ENCODE measurements at places on chromosomes 13 and 19.

DNA sequence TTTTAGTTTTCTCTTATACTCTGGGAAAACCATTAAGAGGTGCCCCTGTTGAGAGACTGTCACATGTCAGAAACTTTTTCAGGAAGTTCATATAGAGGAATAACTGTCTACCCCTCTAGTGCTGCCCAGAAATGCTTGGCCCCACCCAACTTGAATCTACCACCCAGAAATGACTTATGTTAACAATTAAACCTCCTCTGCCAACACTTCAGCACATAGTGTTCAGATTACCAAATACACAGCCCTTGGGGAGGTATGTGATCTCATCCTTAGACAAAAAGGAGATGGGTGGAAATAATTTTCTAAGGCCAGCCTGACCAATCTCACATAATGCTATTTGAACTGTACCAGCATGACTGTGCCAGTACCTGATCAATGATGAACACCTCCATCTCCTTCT lies 35.6 kb downstream of the CCDC169 start:
- no peak for DNase-seq

DNA sequence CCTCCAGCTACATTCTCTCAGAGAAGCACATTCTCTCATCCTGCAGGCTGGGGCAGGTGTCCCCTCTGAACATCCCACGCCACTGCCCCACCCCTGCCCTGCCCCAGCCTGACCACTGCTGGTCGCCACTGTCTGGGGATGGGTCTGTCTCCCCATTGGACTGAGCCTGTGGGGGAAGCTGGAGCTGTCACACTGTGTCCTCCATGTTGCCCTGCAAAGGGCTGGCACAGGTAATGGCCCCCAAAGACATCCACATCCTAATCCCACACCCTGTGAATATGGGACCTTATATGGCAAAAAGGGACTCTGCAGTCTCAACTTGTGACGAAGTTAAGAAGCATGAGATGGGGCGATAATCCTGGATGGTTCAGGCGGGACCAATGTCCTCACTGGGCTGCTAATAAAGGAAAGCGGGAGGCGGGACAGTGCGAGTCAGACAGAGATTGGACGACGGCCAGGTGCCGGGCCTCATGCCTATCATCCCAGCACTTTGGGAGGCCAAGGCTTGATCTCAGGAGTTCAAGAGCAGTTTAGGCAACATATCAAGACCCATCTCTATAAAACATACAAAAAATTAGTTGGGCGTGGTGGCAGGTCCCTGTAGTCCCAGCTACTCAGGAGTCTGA lies 9.1 kb downstream of the AP2S1 start:
- DNase-seq = no peak

- DNase-seq = peak; percentile 13
These were observed 237.6 kb upstream of the IRS2 start for GRCh38 chr13:110023729-110024644.

- DNase-seq = no peak
These were observed 9.1 kb upstream of the ERVK3-1 start for GRCh38 chr19:58296104-58296503.

DNA sequence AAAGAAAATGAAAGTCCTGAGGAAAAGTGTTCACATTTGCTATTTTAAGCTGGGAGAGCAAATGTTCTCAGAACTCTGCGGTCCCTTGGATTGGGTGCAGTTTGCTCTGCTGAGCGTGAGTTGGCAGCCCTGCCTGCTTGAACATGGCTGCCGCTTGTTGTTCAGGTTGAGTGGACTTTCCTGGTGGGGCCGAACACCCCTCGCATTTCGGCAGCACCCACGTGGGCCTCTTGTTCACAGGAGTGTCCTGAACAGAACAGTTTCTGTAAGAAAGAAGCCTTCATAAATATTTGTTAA lies 10.8 kb upstream of the RNF113B start:
- no peak for DNase-seq

- DNase-seq = no peak
These were observed 467 bp upstream of the CLN5 start for GRCh38 chr13:76991432-76991795.

- no peak for DNase-seq
These were observed 15.2 kb downstream of the BCAT2 start for GRCh38 chr19:48795685-48796070.

DNA sequence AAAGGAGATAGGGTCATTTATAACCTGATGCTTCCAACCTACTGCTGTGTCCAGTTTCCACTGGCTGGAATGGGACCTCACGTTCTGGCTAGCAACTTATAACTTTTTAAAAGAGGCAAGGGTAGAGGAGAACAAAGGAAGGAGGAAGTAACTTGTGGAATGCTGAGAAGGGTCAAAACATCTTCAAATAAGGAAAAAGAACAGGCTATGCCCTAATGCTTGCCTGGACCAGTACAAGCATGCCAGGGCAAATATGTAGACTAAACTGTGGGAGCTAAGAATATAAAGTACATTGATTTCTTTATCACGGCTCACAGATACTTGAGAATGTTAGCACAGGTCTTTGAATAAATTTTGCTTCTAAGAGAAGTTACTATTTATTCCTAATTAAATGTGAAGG lies 1.5 kb upstream of the ZNF561 start:
- DNase-seq = no peak

DNA sequence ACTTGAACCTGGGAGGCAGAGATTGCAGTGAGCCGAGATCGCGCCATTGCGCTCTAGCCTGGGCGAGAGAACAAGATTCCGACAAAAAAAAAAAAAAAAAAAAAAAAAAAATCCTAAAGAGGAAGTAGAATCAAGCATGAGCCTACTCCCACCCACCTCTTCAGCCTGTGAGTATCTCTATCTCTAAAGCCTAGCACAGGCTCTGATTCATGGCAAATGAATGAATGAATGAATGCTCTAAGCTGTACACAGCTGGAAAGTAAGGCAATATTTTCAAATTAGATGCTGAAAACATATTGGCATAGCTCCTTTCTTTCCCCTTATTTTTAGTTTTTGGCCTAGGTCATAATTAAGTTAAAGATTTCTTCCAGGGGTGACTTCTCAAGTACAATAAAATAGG lies 35.7 kb upstream of the FAM216B start:
- DNase-seq = no peak

- DNase-seq = no peak
These were observed 374.3 kb downstream of the FOXO1 start for GRCh38 chr13:40292108-40292507.

DNA sequence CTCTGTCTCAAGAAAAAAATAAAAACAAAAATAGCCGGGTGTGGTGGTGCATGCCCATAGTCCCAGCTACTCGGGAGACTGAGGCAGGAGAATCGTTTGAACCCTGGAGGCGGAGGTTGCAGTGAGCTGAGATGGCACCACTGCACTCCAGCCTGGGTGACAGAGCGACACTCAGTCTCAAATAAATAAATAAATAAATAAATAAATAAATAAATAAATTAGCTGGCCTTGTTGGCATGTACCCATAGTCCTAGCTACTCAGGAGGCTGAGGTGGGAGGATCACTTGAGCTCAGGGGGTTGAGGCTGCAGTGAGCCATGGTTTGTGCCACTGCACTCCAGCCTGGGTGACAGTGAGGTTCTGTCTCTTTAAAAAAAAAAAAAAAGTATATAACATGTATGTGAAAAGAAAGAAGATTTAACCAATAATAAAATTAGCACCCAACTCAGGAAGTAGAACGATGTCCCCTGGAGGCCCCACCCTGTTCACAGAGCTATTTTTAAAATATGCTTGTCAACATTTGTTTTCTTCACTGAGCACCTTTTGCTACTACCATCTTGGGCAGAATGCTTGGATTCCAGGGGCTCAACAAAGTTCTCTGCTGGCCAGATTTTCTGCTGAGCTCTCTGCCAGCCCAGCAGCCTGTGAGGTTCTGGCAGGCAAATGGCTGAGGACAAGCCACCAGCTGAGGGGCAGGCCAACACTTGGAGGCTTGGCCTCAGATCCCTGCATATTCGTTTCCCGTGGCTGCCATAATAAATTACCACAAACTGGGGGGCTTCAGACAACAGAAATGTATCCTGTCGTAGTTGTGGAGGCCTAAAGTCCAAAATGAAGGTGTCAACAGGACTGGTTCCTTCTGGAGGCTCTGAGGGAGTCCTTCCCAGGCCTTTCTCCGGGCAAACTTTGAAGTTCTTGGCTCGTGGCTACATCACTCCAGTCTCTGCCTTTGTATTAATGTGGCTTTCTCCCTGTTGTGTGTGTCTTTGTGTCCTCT lies 5.2 kb downstream of the SLC25A42 start:
- DNase-seq = no peak

DNA sequence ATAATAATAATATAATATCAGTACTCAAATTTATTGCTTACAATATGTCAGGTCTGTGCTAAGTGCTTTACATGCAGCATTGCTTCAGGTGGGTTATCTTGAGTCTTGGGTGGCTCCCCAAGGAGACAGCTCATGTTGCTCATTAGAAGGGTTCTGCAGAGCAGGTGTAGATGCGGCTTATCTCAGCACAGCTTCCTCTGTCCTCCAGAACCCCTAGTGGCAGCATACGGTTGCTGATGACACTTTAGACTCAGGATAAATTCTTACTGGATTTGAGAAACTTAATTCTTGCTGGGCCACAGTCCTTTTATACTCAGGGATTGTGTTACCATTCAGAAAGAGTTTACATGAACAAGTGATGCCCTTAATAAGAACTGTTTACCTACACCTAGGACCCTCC lies 8.9 kb downstream of the COG3 start:
- DNase-seq = no peak

GRCh38 chr13:114318624-114319023 lies 4.3 kb downstream of the CHAMP1 start:
- no peak for DNase-seq

GRCh38 chr13:59274958-59275727 lies 888.6 kb downstream of the DIAPH3 start:
- DNase-seq = no peak

DNA sequence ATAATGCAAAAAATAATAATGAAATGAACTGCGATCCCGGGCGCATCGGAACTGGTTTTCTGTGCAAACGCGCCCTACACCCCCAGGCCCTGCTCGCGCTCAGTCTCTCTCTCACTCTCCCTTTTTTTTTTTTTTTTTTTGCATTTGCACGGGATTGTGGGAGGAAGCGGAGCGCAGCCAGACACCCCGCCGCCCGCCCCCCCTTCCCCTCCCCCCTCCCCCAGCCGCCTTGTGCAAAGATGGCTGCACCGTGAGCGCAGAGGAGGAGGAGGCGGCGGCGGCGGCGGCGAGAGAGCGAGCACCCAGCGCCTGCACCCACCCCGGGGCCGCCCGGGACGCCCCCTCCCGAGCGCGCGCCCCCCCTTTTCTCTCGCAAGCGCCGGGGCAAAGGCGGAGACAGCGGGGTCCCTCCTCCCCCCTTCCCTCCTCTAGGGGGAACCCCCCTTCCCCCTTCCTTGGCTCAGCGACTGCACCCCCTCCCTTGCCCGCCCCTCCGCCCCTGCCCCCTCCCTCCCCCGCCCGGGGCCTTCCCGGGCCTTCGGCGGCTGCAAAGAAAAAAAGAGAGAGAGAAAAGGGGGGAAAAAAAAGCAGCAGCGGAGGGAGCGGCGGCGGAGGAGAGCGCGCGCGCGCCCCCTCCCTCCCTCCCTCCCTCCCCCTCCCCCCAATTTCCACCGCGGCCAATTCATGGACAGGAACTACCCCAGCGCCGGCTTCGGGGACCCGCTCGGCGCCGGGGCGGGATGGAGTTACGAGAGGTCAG lies at the start of gene PRR12:
Gene PRR12, plus strand, starts transcription at position 212 of the 760 bp plus-strand sequence. Its CDS starts 473 bp downstream, at position 685.
- peak; percentile 65 for DNase-seq

DNA sequence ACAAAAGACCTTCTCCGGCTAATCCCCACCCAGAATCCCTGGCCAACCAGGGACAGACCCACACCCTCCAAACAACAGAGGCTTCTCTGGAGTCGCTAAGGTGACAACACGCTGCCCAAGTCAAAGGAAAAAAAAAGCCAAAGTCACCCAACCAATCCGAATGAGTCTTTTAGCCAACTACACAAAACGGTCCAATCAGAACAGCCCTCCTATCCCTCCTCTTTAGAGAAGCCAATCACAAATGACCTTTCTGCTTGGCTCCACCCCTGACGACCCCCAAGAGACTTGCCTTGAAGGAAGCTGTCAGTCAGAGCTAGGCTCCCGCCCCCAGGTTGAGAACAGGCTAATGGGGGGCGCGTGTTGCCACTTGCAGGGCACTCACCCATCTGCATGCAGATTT lies 6.6 kb upstream of the FBXW9 start:
- no peak for DNase-seq

DNA sequence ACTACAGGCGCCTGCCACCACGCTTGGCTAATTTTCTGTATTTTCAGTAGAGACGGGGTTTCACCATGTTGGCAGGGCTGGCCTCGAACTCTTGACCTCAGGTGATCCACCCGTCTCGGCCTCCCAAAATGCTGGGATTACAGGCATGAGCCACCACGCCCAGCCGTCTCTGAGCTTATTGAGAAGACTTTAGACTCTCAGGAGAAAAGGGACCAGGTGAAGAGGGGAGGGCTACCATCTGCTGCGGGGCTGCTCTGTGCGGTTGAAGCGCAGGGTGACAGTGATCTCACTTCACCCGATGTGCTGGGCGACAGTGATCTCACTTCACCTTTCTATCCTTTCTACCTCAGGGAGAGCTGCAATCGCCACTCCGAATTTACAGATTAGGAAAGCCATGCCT lies 25.3 kb downstream of the PDCD5 start:
- DNase-seq = no peak

- no peak for DNase-seq
These were observed 69.4 kb downstream of the TEX29 start for GRCh38 chr13:111389621-111390521.

- DNase-seq = no peak
These were observed 241 bp downstream of the ODAD3 start for GRCh38 chr19:11434703-11435056.

DNA sequence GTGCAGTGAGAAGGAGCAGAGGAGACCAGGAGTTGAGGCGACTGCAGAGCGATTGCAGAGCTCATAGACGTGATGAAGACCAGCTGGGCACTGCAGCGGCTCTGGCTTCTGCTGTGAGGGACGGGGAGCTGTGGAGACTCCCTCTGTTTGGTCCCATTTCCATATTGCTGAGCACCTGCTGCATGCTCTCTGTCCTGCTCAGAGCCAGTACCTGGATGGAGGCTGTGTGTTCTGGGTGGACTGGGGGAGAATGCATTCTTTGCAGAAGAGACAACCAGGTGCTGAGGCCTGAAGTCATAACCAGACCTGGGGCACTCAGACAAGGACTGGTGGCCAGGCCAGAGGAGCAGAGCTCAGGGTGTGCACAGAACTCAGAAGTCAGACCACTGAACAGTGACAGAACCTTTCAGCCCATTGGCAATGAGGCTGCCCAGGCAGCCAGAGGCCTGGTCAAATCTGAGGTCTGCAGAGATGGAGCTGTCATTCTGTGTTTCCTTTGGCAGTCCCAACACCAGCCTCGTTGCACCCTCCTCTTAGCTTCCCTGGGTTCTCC lies 1.3 kb upstream of the A1BG start:
- DNase-seq = no peak

GRCh38 chr13:66576381-66576780 lies 653.8 kb downstream of the PCDH9 start:
- DNase-seq = no peak

Measured in NCI-H2107 (cell line).